Stimulated activated CD4-positive, alpha-beta T cell treated with anti-CD3 and anti-CD28 coated beads, TNF-alpha, amount 100 ng/mL, for 48 hours (primary cell): ENCODE measurements at places on chromosomes 2 and 18.

DNA sequence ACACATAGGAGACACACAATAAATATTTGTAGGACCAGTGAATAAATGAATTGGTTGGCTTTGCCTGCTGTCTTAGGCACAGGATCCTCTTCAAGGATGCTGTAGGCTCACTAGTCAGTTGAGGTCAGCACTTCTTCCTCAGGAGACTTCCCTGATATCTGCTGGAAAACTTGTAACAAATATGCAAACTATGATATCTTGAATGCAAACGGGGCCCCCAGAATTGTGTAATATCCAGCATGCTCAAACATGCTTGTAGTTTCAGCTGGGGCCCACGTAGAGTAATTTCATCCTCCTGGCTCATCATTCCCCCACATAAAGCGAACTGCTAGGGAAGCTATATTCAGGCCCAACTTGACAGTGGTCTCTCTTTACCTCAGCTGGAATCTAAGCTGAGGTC lies 43.6 kb downstream of the POLE4 start:
- no peak for DNase-seq

- no peak for DNase-seq
Measured at GRCh38 chr2:42554392-42554791, 14.0 kb upstream of the MTA3 start.

DNA sequence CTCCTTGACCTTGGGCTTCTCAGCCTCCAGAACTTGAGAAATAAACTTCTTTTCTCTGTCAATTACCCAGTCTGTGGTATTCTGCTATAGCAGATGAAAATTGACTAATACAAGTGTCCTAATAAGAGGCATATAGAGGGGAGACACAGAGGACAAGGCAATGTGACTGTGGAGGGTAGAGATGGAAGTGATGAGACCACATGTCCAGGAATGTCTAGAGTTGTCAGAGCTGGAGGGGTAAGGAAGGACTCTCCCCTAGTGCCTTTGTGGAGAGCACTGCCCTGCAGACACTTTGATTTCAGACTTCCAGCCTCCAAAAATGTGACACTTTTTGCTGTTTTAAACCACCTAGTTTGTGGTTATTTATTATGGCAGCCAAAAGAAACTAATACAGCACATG lies 74.4 kb downstream of the ACKR3 start:
- DNase-seq, result no peak

GRCh38 chr18:6414118-6414722 lies 491 bp downstream of the L3MBTL4 start:
- DNase-seq, result no peak

- DNase-seq, result no peak
Measured at GRCh38 chr2:25566094-25566493, 107.3 kb downstream of the DTNB start.

DNA sequence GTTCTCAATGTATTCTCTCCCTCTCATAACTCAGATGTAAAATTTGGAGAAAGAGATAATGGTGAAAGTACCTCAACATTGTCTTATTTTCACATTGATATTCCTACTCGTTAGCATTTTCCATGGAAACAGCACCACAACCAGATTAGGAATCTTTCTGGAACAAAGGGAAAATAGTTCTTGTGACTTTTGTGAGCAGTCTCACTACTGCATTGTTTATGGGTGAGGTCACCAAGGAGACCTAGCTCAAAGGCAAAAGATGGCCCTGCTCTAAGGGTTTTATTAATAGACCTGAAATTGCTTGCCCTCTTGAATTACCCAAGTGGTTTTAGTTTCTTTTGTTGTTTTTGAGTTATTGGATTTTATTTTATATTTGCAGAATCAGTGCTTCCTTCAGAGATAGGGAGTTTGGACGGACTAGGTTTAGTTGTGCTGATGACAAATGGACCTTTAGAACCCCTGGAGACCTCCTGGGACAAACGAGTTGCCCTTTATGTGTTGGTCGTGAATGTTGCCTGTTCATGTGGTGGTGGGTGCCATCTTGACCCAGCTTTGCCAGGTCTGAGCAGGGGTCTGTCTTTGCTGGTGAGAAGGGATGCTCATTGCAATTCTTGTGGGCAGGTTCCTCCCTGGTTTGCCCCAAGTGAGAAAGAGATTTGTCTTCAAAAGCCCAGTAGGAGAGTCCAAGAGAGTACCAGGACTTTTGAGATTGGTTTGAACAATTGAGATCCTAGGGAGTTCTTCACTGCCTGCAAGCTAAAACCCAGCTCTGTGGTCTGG lies 58.1 kb downstream of the INPP4A start:
- DNase-seq, result no peak

GRCh38 chr2:162254236-162254871 lies 11.1 kb upstream of the FAP start:
- no peak for DNase-seq

GRCh38 chr2:218448934-218449333 lies 30.0 kb downstream of the VIL1 start:
- DNase-seq, result no peak

DNA sequence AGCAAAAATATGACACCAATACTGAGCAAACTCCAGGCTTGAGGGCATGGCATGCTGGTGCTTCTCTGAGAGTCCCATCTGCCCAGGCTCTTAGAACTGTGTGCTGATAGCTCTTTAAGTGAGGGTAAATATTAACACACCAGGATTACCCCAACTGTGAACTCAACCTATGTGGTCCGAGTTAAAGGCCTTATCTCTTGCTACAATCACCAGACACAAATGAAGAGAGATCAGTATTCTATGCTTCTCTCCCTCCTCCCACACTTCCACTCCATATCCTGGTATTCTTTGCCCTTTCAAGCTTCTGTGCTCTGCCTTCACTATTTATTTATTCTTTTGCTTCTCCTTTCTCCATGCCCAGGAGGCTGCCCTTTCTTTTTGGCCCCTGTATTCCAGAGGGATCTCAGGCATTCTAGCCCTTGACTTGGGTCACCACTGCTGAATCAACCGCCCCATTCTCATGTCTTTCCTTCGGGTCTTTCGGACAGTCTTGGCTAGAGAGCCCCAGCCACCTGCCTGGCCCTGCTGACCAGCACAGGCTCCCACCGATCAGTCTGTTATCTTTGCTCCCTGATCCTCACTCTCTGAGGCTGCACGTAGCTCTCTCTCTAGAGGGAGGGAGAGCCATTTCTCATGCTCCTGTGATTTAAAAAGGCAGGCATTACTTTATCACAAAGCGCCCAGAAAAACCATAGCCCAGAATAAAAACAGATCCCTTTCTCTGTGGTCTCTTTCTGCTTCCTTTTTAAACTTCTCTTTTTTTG lies 17.2 kb upstream of the HK2 start:
- DNase-seq, result no peak

DNA sequence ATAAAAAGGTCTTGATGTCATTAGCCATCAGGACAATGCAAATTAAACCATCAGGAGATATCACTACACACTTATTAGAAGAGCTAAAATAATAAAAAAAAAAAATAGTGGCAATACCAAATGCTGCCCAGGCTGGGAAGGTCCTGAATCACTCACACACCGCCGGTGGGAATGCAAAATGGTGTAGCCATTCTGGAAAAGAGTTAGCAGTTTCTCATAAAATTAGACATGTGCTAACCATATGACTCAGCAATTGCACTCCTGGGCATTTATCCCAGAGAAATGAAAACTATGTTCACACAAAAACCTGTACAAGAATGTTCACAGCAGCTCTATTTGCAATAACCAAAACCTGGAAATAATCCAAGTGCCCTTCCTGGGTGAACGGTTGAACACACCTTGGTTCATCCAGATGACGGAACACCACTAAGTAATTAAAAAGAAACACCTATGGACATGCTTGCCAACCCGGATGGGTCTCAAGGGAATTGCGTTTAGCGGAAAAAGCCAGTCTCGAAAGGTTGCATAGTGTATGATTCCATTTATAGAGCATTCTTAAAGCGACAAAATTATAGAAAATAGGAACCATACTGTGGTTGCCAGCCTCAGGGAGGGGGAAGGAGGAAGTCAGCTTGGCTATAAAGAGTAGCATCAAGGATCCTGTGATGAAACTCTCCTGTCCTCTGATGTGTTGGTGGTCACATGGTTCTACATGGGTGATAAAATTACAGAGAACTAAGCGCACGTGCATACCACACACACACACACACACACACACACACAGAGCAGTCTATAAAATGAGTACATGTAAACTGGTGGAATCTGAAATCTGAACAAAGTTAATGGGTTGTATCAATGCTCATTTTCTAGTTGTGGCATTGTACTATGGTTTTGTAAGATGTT lies 4.6 kb downstream of the MBP start:
- no peak for DNase-seq

DNA sequence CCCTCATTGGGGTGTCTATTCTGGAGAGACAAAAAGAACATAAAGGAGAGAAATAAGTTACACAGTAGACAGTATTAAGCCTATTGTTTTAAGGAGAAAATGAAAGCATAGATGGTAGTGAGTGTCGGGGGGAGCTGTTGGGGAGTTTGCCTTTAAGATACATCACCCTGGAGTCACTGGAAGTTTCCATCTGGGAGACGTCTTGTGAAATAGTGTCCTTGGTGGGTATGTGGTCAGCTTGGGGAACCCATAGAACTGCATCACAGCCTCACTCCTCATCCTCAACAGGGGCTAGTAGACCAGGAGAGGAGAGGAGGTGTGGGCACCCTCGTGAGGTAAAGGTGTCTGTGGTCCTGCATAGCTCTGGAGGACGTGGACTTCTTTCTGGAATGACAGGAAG lies 60.6 kb downstream of the RNF144A start:
- DNase-seq, result no peak

- no peak for DNase-seq
Measured at GRCh38 chr2:193566886-193567285, 1372.2 kb upstream of the TMEFF2 start.

GRCh38 chr2:108444941-108445840 lies 3.8 kb upstream of the GCC2 start:
- DNase-seq, result no peak

DNA sequence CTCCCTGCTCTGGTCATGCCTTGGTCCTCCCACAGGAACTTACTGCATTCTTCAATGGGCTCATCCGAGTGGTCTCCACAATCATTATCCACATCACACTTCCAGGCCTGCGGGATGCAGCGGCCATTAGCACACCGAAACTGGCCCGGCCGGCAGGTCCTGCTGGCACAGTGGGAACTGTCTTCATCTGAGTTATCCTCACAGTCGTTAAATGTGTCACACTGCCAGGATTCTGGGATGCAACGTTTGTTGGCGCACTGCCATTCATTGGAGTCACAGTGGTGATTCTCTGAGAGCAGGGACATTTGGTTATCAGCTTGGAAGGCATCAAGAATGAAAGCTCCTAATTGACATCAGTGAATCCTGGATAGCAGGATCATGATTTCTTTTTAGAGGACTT lies 104.5 kb downstream of the DHRS9 start:
- DNase-seq, result no peak

DNA sequence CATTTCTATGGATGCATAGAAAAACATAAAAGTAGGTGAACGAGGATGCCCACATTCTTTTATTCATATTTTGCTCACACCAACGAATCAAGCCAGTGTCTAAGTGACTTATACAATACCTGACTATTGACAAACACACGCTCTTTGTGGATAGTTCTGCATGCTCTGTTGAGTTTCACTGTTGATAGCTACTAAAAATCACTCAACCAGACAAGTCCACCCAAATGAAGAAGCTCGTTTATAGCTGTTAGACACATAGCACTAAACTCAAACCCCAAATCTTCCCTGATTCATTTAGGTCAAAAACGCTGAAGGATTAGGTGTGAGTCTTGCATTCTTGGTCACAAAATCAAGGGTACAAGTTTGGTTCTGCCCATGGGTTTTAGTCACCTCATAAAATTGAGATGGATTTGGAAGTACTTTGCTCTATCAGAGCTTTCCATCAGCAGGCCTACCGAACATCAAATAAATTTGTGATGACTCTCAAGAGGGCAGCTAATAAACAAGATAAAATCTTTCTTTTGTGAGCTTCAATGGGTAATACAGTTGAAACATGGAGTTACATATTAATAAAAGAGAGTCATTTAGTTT lies 92.7 kb upstream of the ETAA1 start:
- no peak for DNase-seq

GRCh38 chr2:146240391-146240790 lies 1604.4 kb upstream of the ACVR2A start:
- DNase-seq, result no peak

DNA sequence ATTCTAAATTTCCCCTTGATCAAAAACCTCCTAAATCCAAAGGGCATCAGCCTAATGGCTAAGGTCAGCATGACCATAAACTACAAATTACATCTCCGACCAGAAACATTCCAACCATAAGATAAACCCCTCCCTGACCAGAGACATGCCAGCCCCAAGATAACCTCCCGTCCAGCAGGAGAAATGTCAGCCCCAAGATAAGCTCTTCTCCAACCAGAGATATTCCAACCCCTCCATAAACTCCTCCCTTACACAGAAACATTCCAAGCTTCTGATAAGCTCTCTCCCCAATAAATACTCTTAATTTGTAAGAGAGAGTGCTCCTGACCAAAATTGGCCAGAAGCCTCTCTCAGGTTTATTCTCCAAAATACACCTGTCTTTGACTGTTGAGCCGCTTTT lies 274.0 kb downstream of the RNF152 start:
- DNase-seq, result no peak

DNA sequence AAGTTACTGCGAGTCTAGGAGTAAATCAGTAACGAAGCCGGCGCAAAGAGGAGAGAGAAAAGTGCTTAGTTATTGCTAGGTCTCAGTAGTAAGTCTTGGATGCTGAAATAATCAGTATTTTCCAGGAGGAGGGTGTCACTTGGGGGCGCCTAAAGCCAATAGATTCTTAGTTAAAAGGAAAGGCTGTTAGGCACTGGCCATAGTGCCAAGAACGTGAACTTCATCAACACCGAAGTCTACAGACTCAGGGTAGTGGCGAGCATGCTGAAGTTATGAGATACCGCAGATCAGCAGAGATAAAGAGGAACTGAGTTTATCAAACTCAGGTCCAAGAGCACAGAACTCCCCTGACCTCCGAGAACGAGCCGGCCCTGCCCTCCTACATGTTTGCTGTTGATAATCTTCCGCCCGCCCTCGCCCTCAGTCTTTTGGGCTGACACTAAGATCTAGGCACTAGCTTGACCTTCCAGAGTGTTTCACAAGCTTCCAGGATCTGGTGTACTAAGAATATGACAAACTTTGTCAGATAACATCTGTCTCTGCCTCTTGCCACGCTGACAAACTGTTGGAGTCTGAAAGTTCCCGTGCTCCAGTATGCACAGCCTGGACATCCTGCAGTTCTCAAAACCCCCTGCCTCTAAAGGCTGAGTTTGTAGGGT lies 49.2 kb downstream of the CYB5A start:
- DNase-seq, result no peak

GRCh38 chr2:138016351-138017087 lies 52.2 kb downstream of the HNMT start:
- DNase-seq, result no peak

DNA sequence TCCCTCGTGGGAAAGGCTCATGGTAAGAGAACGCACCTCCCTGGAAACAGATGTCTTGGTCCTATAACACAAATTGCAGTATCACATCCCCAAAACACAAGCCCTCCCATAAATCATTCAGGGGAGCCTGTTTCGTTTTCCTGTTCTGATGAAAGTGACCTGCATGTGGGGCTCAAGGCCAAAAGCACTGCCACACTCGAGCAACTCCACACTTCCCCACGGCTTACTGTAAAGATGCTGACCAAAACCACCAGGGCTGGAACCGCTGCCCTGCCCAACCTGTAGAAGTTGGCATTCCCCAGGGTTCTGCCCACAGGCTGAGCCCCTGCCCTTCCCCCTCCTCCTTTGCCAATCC lies 139.7 kb downstream of the BCL11A start:
- DNase-seq, result no peak
